Stromal cell of bone marrow (primary cell): ENCODE measurements at places on chromosomes 1 and 21.
A peak's percentile ranks its signal among the peaks of the same experiment; 100 is the strongest.

GRCh38 chr1:195903203-195903602, 705.0 kb downstream of the KCNT2 start:
- DNase-seq: no peak

- peak; percentile 66 for DNase-seq
Measured at GRCh38 chr21:31117128-31117916, 79.0 kb upstream of the KRTAP19-8 start.

DNA sequence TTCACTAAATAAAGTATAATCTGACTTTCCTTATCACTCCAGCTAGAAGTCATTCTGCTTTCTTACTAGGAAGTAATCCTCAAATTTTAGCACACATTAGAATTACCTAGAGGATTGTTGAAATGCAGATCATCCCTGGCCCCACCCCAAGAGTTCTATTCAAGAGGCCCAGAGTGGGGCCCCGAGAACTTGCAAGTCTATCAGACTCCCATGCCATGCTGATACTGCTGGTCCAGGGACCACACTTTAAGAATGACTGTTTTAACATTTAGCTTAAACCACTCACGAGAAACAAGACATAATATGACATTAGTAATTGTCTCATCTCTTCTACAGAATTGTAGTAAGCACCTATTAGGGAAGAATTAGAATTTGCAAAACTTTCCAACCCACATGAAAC, 7.7 kb upstream of the SYNJ1 start:
- DNase-seq: no peak

DNA sequence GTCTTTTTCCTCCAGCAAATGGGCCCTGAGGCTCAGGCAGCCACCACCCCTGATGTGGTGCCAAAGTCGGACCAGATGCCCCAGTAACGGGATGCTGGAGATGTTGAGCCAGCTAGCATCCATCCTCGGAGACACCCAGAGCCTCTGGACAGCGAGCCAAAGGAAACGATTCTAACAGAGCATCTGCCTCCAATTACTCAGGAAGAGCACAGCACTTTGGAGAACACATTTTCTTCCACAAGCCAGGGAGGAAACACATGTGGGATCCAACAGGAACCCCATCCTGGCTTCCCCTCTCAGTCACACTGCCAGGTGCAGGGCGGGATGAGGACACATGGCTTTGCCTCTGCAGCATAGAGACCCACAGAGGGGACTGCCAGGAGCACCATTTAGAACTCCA, 44.9 kb downstream of the C1orf198 start:
- peak; percentile 50 for DNase-seq

DNA sequence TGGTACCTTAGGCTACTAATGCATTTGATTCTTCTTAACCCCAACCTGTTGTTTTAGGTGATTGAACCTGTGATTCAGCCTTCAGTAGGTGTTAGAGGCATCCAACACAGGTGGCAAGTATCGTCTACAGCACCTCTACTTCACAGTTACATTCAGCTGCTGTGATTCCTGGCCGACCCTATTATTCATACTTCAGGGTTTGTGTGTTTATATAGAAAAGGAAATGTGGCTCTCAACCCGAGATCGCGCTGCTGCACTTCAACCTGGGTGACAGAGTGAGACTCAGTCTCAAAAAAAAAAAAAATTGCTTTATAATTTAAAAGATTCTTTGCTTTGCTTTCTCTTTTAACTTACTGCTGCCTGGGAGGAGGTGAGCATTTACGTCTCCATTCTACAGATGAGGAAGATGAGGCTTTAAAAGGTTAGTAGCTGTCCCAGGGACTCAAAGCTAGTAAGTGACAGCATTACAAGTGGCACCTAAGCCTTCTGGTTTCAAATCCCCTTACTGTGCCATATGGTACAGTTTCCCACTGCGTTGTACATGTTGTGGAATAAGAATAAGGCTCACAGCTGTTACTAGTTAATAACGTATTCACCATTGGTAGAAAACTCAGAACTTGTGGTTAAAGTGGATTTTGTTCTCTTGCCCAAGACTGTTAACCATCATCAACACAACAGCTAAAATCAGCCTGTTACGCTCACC, 9.9 kb upstream of the GPR25 start:
- DNase-seq: no peak

DNA sequence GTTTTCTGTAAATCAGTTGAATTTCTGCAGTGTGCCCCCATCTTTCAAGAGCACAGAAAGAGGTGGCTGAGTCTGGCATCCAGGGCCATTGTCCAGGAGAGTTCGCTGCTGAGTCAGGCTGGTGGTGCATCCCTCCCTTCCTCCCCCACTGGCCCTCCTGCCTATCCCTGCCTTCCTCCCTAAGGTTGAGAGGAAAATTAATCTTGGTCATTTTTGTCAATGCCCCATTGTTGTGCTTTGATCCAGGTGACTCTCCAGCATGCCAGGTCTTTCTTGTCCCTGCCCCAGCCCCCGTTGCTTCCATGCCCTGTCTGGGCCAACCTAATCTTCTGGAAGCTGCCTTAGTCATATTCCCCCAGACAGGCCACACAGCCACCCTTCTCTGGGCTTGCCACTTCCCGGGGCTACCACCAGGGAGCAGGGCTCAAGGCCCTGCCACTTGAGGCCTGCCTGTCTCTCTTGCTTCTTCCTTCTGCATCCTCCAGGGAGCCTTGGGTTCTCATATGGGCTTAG, 26.6 kb downstream of the PROK1 start:
- DNase-seq: no peak

GRCh38 chr1:233679030-233679429, 65.1 kb downstream of the KCNK1 start:
- no peak for DNase-seq

GRCh38 chr1:186082235-186082937, 292.7 kb downstream of the TPR start:
- peak; percentile 51 for DNase-seq

- DNase-seq: no peak
Measured at GRCh38 chr1:9242338-9242969, 7.9 kb downstream of the H6PD start.

DNA sequence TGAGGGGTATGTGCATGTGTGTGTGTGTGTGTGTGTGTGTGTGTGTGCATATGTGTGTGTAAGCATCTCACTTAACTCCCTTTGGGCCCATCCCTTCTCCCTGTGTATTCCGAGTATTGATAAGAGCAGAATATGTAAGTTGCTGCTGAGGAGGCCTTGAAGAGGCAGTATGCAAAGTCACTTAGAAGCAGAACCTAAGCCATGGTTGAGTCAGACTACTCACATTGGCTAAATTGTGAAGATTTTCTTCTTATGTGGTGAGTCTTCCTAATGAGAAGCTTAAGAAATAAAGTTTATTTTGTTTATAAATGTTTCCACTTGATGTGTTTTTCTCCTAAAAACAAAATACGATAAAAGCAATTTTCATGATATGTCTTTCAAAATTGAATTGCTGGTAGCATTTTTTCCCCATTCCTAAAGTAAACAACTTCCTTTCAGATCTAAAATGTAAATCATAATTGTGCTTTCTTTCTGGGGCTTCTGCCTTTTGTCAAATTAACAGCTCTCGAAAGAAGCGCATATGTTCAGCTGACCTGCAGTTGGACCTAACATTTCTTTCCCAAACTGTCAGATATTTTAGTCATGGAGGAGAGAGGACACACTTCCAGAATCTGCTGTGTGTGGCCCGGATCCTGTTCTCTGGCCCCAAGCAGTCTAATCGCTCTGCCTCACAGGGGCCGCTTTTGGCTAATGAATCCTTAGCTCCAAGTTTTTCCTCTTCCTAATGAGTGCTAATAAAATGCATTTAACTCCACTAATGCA, 284.0 kb downstream of the DUSP10 start:
- DNase-seq: no peak

DNA sequence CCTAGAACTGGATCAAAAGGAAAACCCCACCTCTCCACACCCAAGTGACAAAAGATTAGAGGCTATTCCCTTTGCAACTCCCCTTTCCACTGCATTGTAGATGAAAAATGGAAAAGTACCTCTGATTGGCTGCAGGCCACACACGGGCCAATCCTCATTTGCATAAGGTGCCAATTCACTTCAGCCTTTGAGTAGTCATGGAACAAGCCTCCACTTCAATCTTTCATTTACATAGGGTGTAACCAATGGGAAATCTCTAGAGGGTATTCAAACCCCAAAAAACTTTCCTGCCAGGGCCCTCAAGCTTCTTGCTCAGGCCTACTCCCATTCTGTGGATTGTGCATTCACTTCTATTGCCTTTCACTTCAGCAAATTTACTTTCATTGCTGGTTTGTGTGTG, 122.3 kb upstream of the KCND3 start:
- DNase-seq: no peak

DNA sequence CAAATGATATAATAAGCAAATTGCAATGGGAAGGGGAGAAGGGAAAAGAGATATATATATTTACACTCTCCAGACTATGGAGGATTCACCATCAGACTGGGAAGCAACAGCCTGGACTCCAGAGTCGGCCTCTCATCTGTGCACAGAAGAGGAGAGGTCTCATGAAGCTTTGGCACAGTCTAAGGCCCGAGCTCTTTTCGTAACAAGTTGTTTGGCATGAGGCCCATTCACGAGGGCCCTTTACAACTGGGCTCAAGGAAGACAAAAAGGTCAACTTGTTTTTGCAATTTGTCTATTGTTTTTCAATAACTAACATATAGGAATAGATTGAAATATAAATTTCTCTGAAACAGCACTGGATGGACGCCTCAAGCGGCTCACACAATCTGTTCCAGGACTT, 66.7 kb upstream of the AJAP1 start:
- no peak for DNase-seq

DNA sequence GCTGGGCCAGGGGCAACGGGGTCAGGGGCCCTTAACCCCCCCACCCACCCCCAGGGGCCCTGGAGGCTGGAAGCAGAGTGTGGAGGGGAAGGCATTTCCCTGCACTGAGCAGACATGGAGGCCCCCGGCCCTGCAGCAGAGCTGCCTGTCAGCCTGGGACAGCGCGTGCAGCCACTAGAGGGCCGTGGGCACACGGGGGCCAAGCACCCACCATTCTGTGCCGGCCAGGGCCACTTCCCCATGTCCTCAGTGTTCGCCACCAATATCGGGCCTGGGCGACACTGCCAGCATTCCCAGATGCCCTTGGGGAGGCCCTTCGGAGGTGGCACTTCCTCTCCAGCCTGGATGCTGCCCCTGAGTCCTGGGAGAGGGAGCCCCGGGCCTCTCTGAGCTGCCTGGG, 23.2 kb upstream of the ARHGEF16 start:
- DNase-seq: no peak

DNA sequence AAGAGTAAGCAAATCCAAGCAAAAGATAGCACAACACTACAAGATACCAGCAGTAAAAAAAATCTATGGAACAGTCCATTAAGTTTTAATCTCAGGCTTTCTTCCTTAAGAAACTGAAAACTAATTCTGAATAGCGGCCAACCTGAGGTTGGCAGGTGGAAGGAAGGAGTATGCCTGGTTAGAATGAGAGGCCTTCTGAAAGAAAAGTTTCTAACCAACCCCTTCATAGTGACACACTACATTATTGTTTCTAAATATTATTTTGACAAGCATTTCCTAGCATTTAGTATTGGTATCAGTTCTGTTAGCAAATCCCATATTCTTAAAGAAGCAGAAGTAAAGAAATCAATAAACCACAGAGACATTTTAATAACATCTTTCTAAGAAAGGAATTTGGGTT, 205.7 kb upstream of the PTBP2 start:
- DNase-seq: no peak

DNA sequence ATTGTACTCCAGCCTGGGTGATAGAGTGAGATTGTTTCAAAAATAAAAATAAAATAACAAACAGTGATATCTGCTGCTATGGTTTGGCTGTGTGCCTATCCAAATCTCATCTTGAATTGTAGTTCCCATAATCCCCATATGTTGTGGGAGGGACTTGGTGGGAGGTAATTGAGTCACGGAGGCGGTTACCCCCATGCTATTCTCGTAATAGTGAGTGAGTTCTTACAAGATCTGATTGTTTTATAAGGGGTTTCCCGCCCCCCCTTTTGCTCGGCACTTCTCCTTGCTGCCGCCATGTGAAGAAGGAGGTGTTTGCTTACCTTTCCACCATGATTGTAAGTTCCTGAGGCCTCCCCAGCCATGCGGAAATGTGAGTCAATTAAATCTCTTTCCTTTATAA, 47.8 kb downstream of the ACTL8 start:
- DNase-seq: no peak

DNA sequence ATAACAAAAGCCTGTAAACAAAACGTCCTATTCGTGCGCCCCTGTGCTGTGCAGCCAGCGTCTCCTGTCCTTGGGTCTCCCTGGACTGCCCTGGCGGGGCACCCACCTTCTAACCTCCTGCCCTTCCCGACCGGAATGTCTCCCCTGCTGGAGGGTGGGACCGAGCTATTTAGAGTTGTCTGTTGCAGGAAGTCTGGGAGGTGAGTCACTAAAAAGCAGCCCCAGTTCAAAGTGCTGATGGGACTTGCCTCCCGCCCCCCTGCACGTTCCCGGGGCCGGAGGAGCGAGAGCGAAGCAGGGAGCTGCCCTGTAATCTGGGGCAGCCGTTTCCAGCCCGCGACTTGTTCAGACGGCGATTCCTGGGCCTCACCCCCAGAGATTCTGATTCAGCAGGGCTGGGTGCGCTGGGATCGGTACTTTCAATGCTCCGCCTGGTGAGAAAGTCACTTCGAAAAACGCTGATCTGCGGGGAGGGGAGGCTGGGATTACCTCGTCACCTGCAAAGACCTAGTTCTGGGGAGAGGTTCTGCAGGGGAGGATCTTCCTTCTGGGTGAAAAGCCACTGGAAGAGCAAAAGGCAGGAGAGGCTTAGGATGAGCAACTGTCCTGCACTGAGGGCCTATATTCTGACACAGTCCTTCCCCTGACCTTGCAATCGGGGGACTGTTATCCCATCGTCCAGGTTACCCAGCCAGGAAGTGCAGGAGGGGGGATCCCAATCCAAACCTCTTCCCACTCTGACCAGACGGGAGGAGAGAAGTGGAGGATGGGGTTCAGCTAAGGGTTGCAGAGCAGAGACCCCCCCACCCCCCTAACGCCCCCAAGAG, 1.2 kb upstream of the DHRS3 start:
- DNase-seq: peak; percentile 51

GRCh38 chr1:34549199-34549598, 205.6 kb upstream of the GJB5 start:
- DNase-seq: no peak

- no peak for DNase-seq
Measured at GRCh38 chr1:51305371-51305823, 25.0 kb downstream of the TTC39A start.

GRCh38 chr1:192747301-192747700, 61.5 kb upstream of the RGS2 start:
- DNase-seq: peak; percentile 52

DNA sequence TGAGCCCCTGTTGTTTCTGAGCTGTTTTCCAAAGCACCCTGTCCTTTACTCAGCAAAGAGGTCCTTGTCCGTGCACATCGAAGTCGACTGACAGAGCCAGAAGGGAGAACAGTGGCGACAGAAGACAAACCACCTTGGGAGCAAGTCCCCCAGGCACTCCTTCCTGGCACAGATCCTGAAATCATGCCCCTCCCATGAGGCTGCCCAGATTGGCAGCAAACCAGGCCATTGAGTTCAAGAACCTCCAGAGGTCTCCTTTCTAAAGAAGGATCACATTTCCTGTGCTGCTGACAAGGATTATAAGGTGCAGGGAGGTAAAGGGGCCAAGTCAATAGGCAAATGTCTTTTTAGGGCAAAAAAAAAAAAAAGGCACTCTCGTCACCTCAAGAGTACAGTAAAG, 84.7 kb upstream of the HIVEP3 start:
- DNase-seq: no peak
